ENCODE measurements at places on chromosomes 7 and 10. TPM values are rescaled to one million over a fixed set of nuclear protein-coding genes. Genes with fewer than 3 reads are reported as not detected.

GRCh38 chr10:13703997-13704536 lies 117.3 kb downstream of the PRPF18 start:
- DNase-seq, result peak; percentile 51

- no peak for DNase-seq
Measured at GRCh38 chr10:28713626-28714352, 36.5 kb downstream of the BAMBI start.

The AHR gene
- 113 TPM for total RNA-seq

DNA sequence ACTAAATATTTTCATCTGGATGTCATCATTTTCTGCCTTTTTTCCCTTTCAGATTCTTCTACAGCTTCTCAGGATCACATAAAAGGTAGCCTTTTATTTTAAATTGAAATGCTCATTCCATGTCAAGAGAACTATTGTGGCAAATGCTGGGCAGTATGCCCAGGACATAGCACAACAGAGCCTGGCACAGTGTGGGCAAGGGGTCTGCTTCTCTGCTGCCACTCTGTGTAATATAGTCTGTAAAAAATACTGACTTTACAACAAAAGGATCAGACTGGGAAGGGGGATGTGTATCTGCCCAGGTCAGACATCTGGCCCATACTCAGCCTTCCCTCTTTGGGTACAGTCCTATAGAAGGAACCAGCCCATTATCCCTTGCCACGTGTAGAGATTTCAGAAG lies 62.7 kb downstream of the CUZD1 start:
- no peak for DNase-seq

The FAM25A gene
- total RNA-seq, result not detected

The ADAM12 gene
- 34.8 TPM for total RNA-seq

DNA sequence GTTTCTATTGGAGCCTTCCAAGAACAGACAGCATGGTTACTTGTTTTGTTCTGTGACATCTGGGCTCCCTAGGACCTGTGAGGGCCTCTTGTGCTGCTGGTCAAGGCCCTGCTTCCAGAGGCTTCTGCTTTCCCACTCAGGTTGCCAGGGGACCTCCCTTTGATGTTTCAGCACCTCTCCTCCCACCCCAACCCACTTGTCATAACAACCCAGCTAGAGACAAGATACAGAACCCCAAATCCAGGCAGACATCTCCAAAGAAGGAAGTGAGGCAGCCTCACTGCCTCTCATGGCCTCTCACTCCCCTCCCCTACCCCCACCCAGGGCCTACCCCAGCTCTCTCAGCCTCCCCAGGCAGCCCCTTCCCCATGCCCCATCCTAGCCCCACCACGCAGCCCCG lies 11.3 kb downstream of the NFKB2 start:
- no peak for DNase-seq

DNA sequence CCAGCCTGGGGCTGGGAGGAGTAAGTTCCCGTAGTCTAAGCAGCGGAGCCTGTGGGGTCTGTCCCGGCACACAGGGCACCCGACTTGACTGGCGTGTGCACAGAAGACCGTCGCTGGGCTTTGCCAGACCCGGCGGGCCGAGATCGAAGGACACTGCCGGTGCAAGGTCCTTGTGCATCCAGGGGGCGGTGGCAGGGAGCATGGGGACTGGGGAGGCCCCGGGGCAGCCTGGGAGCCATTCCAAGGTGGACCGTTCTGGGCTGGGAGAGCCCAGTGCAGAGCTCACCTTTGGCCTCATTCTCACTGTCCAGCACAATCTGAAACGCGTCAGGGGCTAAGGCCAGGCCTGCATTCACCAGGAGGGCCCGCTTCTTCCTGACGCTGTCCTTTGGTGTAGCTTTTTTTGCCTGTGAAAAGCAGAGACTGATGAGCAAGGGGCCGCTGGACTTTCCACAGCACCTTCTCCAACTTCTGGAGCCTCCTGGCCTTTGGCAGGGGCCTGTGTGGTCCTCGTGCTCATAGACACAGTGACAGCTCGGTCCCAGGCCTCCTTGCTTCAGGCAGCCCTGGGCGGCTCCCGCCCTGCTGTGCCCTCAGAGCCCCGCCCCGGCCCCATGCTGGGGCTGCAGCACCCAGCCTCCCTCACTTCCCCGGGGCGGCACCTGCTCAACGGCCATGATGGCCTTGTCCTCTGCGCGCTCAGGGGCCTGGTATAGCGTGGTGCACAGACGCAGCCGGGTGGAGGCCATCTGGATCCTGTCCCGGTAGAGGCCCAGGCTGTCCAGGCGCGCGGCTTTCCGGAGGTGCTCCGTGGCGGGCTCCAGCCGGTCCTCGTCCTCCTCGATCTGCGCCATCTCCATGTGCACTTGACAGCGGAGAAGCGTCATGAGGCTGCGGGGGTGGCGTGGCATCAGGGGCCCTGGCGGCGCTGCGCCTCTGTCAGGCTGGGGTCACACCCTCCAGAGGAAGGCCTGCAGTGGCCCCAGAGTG lies 20.3 kb downstream of the CFAP46 start:
- no peak for DNase-seq

DNA sequence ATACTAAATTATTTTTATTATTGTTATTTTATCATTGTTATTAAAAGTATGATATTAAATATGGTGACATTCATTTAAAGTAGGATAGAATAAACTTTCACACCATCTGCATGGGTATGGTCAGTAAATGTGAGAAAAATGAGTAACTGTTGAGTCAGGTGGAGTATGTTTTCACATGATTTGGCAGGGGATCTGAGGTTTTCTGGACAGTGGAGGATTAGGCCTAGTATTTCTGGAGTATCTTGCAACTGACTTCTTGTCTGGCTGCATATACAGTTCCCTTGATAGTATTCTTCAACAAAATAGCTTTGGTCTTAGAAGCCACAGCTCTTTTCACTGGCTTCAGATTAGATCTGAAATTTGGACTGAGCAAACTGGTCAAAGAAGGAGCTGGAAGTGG lies 54.5 kb downstream of the GBF1 start:
- peak; percentile 33 for DNase-seq

DNA sequence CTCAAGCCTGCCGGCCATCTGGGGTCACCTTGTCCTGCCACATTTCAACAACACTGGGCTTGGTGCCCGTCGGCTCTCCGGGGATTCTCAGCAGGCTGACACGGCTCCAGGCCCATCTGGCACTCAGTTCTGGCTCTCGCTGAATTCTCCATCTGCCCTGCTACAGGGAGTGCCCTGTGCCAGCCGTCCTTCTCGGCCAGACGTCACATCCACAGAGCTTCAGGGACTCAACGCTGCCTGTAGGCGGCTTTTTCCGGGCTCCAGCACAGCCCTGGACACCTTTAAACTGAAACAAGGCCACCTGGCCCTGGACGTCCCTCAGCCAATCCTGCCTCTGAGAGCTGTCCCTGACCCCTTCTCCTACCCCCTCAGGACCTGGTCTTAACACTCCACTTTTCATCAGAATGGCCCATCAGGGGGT lies 43.0 kb downstream of the TMEM130 start:
- DNase-seq, result peak; percentile 44

The ORC5 gene
- total RNA-seq, result 37.1 TPM

The GJD4 gene
- total RNA-seq, result not detected

- peak; percentile 38 for DNase-seq
Measured at GRCh38 chr7:24894429-24895221, 85.4 kb downstream of the OSBPL3 start.

DNA sequence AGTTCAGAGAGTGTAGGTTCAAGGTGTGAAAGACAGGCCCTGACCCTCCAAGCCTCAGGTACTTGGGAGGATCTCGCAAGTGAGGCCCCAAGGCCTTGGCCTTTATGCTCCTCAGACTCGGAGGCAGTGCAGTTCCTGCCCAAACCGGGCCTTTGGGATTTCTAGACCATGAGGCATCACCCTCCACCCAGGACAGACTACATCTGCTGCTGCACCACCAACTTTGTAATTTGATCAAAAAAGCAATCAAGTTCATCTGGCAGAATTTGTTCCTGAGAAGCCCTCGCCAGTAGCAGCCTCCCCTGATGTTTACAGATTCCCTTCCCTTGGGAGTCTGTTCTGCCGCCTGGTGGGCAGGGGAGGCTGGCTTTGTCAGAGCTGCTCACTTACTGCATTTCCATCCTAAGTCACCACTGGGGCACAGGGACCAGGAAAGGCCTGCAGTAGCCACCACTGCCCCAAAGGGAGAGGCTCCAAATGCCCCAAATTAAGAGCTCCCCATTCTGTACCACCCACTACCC lies 2.1 kb downstream of the CAMK2G start:
- no peak for DNase-seq

- DNase-seq, result peak; percentile 50
Measured at GRCh38 chr10:92880233-92880861, 32.0 kb downstream of the EXOC6 start.

All from RPMI7951 (cell line).